Upper lobe of right lung (tissue), 1 donor: ENCODE measurements at places on chromosomes 12 and 14.

- no peak for DNase-seq
Observed at GRCh38 chr12:13204428-13204827, 7.9 kb downstream of the EMP1 start.

DNA sequence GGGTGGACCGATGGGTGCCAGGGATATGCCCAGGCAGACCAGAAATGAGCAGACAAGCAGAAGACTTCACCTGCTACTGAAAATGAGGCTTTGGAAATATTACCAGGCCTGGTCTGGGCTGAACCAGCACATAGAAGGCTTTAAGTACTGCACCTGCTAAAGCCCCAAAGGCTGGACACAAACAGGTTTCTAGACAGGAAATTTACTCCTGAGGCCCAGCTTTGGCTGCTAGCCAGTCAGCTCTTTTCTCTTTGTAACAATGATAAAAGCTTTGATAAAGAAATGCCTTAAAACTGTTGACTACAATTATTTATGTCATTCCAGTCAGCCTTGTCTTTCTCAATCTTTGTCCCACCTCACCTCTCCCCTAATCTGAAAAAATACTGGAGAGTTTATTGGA lies 228.9 kb upstream of the EGLN3 start:
- no peak for DNase-seq

DNA sequence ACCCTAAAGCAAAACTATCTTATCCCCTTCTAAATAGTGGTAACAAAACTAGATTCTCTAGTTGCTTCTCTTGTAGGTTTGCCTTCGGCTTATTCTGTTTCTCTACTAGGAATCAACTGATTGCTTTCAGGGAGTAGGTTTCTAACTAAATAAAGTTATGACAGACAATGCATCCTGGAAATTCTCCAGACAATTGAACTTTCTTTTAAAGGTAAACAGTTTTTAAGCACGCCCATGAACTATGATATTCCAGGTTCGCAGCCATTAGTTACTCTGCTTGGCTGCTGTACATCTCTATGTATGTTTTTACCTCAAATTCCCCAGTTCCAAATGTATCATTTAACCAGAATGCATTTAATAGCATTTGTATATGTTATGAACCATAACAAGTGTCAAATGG lies 23.9 kb downstream of the EIF2S3B start:
- DNase-seq: no peak

DNA sequence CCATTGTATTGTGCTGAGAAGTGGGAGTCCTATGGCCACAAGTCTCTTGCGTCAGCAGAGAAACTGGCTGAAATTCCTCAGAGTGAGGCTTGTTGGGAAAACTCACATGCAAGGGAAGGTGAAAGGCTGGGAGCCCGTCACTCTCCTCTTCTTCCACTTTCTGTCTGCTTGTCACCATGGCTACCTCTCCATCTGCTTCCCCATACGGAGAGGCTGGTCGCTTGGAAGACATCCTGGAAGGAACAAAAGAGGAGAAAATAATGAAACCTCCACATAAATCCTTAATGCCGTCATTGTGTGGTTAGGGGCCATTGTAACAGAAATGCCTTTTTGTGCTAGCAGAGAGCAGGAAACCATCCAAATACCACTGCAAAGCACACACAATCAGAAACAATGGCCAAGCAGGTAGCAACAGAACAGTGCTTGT lies 53.7 kb downstream of the SOX5 start:
- DNase-seq: no peak

DNA sequence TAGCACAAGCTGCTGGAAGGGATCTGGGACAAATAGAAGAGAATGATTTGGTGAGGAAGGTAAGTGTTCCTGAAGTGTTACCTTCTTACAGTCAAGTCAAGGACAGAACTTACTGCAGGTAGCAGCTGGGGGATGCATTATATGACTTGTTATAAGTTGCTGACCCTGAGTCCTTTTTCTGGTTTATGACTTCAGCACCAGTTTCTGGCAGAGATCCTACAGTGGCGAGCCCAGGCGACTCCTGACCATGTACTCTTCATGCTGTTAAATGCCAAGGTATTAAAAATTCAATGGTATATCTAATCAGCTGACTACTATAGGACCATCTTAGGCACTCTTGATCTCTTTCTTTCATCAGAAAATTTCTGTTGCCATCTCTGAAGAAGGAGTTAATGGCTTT lies 45.1 kb upstream of the ATF1 start:
- DNase-seq: no peak

DNA sequence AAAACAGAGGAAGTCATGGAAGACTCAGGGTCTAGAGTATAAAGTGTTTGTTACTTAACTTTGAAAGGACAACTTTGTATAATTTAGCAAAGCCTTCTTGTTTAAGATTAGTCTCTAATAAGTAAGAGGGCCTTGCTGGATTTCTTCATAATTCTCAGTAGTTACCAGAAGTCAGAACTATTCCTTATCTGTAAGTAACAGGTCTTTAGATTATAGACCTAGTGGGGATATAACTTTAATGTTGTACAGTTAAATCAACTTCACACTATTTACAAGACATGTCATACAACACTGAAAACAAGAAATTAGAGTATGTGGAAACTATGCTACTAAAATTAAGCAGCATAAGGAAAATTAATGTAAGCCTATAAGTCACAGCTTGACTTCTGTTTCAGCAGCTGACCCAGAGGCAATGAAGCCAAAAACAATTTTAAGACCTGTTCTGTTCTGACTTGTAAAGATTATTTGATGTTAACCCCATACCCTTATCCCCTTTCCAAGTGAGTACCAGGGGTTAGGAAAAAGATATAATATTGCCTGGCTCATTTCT lies 398.3 kb downstream of the RAD51B start:
- DNase-seq: no peak

DNA sequence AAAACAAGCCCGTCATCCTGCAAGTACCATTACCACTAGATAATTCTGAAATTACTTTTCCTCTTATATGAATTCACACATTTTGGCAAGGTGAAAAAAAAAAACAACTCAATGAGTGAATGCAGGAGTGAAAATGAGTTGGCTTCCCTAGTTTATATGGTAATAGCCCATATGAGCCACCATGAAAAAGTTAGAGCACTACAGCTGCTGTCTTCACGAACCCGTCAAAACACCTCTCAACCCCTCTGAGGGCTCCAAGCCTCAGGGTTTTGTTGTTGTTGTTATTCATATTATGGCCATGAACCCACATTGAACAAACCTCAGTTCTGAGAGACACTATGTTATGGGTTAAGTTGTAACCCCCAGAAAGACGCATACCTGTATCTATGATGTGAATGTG lies 289.9 kb upstream of the CAND1 start:
- no peak for DNase-seq

DNA sequence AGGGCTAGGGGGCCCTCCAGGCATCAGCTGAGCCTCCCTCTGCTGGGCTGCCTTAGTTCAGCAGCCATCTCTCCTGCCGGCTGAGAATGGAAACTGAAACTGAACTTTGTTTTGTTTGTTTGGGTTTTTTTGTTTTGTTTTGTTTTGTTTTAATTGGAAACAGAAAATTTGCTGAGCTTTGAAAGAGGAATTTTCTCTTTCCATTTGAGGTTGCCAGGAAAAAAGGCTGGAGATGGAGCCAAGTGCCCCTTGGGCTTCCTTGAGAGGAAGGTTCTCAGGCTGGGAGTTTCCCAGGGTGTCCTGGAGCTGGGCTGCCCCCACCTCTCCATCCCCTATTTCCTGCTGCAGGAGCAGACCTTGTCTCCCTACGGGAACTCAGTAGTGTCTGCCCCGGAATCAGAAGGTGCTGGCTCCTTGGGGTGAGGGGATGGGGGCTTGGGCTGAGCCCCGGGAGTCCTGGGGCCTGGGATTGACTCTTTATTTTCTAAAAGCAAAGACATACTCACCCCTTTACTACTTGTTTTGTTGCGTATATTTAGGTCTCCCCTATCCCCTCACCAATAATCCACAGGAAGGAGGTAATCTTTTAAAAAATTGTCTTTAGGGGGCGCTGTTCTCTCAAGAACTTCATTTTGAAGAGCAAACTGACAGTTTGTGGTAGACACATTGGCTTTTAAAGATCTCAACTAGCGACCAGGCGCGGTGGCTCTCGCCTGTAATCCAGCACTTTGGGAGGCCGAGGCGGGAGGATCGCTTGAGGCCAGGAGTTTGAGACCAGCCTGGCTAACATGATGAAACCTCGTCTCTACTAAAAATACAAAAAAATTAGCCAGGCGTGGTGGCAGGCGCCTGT lies 21.3 kb upstream of the OASL start:
- DNase-seq: no peak

DNA sequence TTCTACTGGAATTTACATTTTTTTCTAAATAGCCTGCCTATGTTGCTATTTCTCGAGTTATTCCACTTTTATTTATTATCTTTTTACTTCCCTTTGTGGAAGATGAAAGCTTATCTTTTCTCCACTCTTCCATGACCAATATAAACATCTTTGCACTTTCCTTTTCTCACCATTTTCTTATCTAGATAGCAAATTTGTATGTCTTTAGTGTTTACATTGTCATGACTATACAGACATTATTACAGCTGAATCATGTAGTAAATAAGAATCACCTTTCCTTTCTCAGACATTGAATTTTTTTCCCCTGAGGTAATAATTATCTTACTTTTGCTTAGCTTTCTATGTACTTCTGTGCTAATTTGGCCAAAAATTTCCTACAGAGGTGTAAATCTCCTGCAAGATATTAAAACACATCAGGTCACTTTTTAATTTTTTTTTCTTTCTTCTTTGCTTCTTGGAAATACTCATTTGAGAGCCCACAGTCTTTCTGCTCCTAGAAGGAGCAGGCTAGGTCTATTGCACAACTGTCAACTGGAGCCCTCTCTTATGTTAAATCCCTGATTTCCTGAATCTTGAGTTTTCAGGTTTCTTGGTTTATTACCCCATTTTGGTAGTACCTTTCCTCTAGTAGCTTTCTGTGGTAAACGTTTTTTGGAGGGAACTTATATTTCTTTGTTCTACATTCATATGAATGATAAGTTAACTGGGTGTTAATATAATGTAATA lies 109.0 kb upstream of the ATP2B1 start:
- no peak for DNase-seq

GRCh38 chr12:54859502-54859901 lies 5.2 kb downstream of the MUCL1 start:
- DNase-seq: no peak

- DNase-seq: no peak
Observed at GRCh38 chr12:27627123-27627852, 69.0 kb upstream of the REP15 start.

- peak; percentile 19 for DNase-seq
Observed at GRCh38 chr12:2666411-2666810, 128.4 kb upstream of the FKBP4 start.

DNA sequence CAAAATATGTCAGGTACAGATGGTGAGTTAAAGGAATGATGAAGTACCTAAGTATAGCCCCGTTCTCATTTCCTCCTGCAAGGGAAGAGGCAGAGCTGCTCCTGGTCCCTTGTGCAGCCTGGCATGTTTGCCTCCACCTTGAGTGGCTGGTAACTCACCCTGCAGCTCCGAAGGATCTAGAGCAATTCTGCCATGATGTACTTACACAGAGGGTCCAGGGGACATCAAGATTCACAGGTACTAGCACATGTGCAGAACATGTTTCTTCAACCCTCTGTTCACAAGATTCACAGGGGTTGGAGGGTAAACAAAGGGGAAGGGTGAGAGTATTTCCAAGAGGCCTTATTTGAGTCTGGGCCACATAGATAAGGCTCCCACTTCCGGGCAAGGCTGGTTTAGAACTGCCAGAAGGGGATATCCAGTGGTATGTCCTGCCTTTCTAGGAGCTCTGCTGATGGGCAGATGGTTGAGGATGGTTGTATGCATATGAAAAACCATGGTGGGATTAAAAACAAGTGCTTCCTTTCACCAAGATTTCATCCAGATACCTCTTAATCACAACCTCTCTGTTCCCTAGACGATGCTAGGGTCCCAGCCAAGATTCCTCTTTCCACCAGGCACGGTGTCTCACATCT lies 7.7 kb downstream of the DCTN2 start:
- peak; percentile 7 for DNase-seq

GRCh38 chr14:104611881-104612280 lies 7.3 kb upstream of the TMEM179 start:
- no peak for DNase-seq

- DNase-seq: no peak
Observed at GRCh38 chr12:14905269-14906004, 19.8 kb upstream of the MGP start.

GRCh38 chr12:130787445-130788410 lies 51.3 kb downstream of the STX2 start:
- DNase-seq: no peak

DNA sequence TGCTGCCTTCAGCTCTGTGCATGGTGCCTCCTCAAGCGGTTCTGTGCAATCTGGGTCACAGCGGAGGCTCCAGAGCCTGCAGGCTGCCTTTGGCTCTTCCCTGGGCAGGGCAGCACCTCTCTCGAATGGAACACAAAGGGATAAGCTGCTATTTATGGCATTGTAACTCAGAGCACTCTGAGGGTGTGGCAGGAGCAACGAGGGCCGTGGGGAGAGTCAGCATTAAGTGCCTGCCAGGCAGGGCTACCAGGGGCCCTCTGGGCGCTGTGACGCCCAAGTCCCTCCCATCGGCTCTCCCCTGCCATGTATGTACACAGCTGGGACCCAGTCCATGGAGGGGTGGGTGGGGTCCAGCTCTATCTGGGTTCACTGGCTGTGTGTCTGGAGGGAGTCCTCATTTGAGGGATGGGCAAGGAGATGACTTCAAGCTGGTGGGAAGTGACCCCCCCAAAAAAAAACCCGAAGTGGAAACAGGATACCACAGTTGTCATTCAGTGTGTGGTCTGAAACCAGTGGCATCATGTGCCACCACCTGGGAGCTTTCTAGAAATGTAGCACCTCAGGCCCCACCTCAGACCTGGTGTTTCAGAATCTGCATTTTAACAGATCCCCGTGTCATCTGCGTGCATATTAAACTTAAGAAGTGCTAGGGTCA lies 44.0 kb upstream of the OAS1 start:
- no peak for DNase-seq

DNA sequence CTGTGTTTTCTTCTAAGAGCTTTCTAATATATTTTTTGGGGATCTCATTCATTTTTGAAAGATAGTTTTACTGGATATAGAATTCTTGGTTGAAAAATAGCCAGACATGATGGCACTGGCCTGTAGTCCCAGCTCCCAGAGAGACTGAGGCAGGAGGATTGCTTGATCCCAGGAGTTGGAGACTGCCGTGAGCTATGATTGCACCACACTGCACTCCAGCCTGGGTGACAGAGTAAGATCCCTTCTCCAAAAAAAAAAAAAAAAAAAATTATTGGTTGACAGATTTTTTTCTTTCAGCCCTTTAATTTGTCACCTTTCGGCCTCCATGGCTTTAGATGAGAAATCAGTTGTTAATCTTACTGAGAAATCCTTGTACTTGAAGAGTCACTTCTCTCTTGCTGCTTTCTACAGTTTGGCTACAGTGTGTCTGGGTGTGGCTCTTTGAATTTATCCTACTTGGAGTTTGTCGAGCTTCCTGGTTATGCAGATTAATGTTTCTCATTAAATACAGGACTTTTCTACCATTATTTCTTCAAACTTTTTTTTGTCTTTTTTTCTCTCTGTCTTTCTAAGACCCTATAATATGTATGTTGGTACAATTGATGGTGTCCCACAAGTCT lies 60.2 kb upstream of the AMN start:
- DNase-seq: no peak

- DNase-seq: no peak
Observed at GRCh38 chr12:40499856-40500255, 192.4 kb upstream of the CNTN1 start.

- no peak for DNase-seq
Observed at GRCh38 chr12:19234981-19235871, 105.7 kb downstream of the PLEKHA5 start.

- no peak for DNase-seq
Observed at GRCh38 chr14:89319687-89320086, 97.3 kb downstream of the FOXN3 start.

GRCh38 chr14:106044949-106045596 lies 518.7 kb downstream of the TMEM121 start:
- peak; percentile 77 for DNase-seq

GRCh38 chr14:55073856-55074255 lies 22.4 kb downstream of the MAPK1IP1L start:
- DNase-seq: no peak
